Left ventricle myocardium superior (tissue), 1 donor: ENCODE measurements at places on chromosomes 11 and 22. TPM values are rescaled to one million over a fixed set of nuclear protein-coding genes. Genes with fewer than 3 reads are reported as not detected.

Gene DCHS1
- 8.8 TPM for total RNA-seq

Gene KCNQ1
- 49.7 TPM for total RNA-seq

Gene SLC43A3
- 20.6 TPM for total RNA-seq

Gene MAJIN
- total RNA-seq, result not detected

Gene FGF3
- not detected for total RNA-seq

Gene MAPK8IP1
- 4.4 TPM for total RNA-seq

Gene PMM1
- total RNA-seq, result 12.9 TPM

Gene SF1
- total RNA-seq, result 191 TPM

Gene GLB1L3
- not detected for total RNA-seq

Gene ZBED5
- 41.7 TPM for total RNA-seq

Gene RBMXL2
- not detected for total RNA-seq

Gene DGAT2
- 18.3 TPM for total RNA-seq
